ENCODE measurements at places on chromosomes 6 and 20.

GRCh38 chr20:46286382-46286781 is 21.9 kb downstream of the CDH22 start:
- no peak for DNase-seq

GRCh38 chr20:2585811-2586210 is 49.4 kb downstream of the TMC2 start:
- no peak for DNase-seq

DNA sequence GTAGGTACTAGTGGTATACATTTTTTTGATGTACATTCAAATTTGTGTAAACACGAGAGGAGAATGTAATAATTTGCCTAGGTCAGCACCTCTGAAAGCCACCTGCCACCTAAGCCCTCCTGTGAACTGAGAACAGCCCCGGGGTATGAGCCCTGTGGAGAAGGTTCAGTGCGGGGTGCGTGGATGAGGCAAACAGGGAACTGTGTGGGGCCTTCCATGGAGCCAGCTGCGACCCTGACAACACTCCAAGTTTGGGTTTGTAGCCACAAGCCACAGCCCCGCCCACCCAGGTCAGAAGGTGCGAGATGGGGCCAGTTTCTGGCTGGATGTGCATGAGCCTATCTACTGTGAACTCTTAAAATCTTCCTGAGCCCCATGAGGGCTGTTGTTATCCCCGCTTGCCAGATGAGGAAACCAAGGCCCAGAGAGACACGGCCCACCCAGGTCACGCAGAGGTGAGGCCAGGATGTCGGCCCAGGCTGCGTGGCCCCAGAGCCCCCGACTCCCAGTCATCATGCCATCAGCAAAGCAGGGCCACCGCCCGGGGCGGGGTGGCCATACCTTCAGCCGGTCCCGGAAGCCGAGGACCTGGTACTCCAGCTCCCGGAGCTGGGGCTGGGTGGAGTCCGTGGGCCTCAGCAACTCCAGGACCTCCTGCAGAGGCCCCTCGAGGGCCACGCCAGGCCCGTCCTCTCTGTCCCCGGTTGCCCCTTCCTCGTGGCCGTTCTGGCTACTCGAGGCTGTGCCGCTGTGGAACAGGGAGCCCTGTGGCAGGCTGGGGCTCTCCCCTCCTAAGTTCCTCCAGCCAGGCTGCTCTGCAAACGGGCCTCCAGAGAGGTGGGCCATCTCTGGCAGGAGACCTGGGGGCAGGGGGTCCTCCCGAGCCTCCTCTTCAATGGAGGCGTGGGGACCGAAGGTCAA is 89.6 kb downstream of the RIPOR3 start:
- DNase-seq, result no peak

DNA sequence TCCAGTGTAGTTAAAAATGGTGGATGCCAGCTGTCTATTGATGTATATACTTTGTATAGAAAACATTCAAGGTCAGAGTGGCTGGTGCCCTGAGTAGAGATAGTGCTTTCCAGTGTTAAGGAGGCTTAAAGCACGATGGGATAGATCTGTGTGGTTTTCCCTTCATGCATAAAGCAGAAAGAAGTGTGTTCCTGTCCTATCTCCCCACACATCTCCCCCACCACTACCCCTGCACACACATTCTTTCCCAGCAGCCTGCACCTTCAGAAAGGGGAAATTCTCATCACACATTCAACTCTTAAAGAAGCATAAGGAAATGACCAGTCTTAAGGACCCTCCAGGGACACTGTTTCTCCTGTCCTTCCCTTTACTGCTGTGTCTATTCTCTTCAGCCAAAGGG is 221.7 kb upstream of the TAB2 start:
- DNase-seq, result no peak

DNA sequence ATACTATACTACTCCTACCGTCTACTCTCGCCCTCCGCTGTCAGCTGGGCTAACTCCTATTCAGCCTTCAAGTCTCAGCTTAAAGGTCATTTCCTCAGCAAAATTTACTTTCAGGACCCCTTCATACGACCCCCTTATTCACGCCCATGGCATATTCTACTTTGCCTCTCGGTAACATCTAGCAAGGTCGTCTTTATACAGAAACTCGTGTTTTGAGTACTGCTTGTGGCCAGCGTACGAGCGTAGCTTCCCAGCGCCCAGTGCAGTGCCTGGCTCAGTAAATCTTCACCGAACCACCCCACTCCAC is 546 bp downstream of the CRNKL1 start:
- DNase-seq, result no peak

DNA sequence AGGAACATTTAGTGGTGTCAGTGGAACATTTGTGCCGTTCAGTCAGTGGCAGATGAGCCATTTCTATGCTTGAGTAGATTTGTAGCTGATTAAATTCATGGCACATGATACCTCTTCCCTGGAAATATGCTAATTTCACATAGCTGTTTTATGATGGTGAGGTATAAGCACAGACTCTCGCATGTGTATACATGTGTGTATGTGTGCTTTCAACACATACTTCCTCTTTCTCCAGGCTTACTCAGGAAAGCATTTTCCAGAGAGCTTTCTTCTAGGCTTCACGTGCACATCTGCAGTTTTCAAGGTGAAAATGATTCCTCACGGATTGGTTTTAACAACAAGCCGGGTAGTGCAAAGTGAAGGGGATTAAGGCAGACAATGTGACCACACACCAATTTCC is 396.5 kb downstream of the HDGFL1 start:
- no peak for DNase-seq

DNA sequence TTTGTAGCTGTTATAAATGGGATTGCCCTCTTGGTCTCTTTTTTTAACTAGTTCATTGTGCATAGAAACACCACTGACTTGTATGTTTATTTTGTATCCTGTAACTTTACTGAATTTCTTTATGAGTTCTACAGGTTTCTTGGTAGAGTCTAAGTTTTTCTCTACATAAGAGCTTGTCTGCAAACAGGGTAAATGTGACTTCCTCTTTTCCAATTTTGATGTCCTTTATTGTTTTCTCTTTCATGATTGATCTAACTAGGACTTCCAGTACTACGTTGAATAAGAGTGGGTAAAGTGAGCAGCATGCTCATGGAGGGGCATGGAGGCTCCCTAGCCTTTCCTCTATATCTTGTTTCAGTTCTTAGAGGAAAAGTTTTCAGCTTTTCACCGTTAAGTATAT is 3.0 kb upstream of the WFDC10A start:
- no peak for DNase-seq

DNA sequence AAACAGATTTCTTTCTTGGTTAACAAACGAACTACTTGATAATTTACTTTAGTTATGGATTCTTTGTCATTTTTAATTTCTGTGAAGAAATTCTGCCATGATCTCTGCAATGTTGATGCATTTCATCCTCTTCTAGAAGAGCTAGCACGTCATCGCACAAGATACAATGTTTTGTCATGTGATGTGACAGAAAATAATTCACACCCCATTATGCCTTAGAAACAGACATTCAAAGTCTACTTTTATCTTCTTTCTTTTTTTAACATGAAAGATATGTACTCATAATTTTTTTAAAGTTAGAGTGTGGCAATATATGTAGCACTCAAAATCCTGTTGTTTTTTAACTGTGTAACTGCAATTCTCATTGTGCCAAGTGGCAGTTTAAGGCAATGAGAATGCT is 39.6 kb upstream of the NELFCD start:
- no peak for DNase-seq

- no peak for DNase-seq
These were observed 284.9 kb downstream of the PRKN start for GRCh38 chr6:162442687-162443086.

- no peak for DNase-seq
These were observed 109.8 kb downstream of the ZDHHC14 start for GRCh38 chr6:157490611-157491269.

GRCh38 chr20:58942549-58942948 is 38.5 kb upstream of the NELFCD start:
- DNase-seq, result no peak

DNA sequence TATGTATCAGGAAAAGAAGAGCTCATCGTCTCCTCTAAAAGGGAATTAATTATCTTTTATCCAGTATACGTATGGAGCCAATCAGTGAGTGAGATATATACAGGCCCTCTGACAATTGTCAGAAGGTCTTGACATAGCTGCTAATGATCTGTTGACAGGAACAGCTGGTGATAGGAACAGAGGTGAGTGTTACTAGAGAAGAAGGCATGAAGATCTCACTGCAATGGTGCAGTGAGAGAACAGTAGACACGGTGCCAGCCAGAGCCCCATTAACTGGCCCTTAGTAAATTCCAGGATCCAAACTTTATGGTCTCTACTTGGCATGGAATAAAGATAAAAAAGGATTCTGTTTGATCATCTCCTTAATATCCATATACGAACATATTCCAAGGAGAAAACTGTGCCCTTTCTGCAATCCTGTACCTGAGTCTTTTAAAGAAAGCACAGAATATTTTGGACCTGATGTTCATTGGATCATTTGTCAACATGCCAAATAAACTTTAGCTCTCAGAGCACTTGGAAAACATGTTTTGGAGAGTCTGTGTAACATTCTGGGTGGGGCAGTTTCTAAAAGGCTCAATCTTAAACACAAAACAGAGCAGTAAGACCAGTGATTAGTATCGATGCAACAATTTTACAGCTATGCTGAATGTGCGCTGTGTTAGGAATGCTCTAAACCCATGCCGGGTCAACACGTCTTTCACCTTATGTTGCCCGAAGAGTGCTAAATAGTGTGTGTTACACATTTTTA is 135.8 kb upstream of the CITED2 start:
- DNase-seq, result no peak

GRCh38 chr6:3337521-3338350 is 79.0 kb downstream of the PSMG4 start:
- DNase-seq, result no peak
